Natural killer cell treated with Interleukin-12 subunit alpha and Interleukin-12 subunit beta and Interleukin-15 and Interleukin-18, amount 100 ng/mL, for 72 hours (primary cell): ENCODE measurements at places on chromosomes 6 and 20. TPM values are rescaled to one million over a fixed set of nuclear protein-coding genes. Genes with fewer than 3 reads are reported as not detected.

GRCh38 chr6:41371461-41371991, 36.1 kb downstream of the NCR2 start:
- H3K36me3 ChIP-seq: no peaks in the 10 kb centered on the region
- peaks cover 46% of the 10 kb centered on the region for H3K27me3 ChIP-seq
- peak overlapping the region; percentile 79 for H3K4me3 ChIP-seq

DNA sequence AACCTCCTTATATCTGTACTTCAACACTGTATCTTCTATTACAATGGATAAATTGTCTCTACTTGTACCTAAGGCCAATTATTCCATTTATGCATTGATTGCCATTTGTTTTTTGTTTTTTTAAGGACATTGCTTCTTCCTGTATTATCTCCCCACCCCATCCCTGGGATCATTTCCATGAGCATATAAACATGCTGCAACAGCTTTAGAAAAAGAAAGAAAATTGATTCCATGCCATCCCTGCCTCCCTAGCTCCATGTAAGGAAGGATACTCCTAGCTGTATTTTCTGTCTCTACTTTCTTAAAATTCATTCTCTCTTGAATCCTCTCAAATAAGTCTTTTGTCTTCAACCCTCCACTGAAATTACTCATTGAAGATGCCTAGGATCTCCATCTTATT, 101.8 kb upstream of the SIM1 start:
- no peak overlapping the region for H3K4me3 ChIP-seq
- H3K27me3 ChIP-seq: no peaks in the 10 kb centered on the region
- peaks cover 7% of the 10 kb centered on the region for H3K4me1 ChIP-seq
- no peak overlapping the region for H3K27ac ChIP-seq

GRCh38 chr6:164164876-164165275, 750.4 kb downstream of the QKI start:
- no peaks in the 10 kb centered on the region for H3K27me3 ChIP-seq
- no peaks in the 10 kb centered on the region for H3K36me3 ChIP-seq
- H3K4me1 ChIP-seq: no peaks in the 10 kb centered on the region
- H3K4me3 ChIP-seq: no peak overlapping the region

DNA sequence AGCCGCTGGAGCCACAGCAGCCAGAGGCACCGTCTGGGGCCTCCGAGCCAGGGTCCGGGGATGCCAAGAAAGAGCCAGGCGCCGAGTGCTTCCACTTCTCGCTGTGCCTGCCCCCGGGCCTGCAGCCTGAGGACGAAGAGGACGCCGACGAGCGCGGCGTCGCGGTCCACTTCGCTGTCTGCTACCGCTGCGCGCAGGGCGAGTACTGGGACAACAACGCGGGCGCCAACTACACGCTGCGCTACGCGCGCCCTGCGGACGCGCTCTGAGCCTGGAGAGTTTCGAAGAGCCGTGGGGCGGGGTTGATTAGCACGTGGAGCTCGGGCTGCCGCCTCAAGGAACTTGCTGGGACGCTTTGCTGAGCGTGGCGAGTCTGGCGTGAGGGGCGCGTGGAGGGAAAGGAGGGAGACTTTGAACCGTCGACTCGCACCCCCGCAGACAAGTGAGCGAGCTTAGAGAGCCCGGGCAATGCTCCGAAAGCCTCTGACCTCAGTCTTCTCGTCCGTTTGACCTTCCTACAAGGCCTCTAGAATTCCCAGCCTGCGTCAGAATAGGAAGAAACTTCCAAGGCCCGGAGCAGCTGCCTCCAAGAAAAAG, 1.3 kb downstream of the PPP1R3G start:
- no peaks in the 10 kb centered on the region for H3K4me1 ChIP-seq
- no peak overlapping the region for H3K27ac ChIP-seq
- DNase-seq: no peak
- H3K27me3 ChIP-seq: peaks cover 31% of the 10 kb centered on the region

- no peak overlapping the region for H3K27ac ChIP-seq
- no peaks in the 10 kb centered on the region for H3K4me1 ChIP-seq
- H3K4me3 ChIP-seq: no peak overlapping the region
- DNase-seq: no peak
Measured at GRCh38 chr6:168413856-168414255, 27.1 kb upstream of the SMOC2 start.

- DNase-seq: no peak
- H3K36me3 ChIP-seq: peaks cover 8% of the 10 kb centered on the region
- peaks cover 48% of the 10 kb centered on the region for H3K4me1 ChIP-seq
- H3K4me3 ChIP-seq: peak overlapping the region; percentile 22
- peak overlapping the region; percentile 57 for H3K27ac ChIP-seq
- no peaks in the 10 kb centered on the region for H3K27me3 ChIP-seq
Measured at GRCh38 chr6:16621002-16621401, 140.3 kb downstream of the ATXN1 start.

DNA sequence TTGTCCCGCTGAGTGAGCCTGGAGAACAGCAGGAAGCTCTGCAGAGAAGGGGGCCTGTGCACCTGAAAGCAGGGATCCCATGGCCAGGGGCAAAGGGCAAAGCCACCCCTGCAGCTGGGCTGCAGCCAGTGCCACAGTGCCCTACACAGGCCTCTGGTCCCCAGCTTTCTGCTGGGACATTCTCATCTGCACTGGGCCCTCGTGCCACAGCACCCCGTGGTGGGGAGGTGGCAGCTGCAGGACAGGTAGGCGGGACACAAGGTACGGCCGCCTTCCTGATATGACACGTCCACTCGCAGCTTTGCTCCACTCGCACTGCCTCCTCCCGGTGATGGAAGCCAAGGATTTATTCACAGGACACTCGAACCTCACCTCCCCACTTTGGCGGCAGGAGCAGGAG, 27.2 kb downstream of the INSM1 start:
- no peak overlapping the region for H3K4me3 ChIP-seq
- no peak overlapping the region for H3K27ac ChIP-seq
- no peaks in the 10 kb centered on the region for H3K36me3 ChIP-seq
- no peak for DNase-seq

GRCh38 chr20:15618110-15618509, 955.1 kb downstream of the KIF16B start:
- H3K27ac ChIP-seq: no peak overlapping the region
- DNase-seq: no peak
- no peaks in the 10 kb centered on the region for H3K27me3 ChIP-seq
- no peaks in the 10 kb centered on the region for H3K36me3 ChIP-seq
- H3K4me3 ChIP-seq: no peak overlapping the region

- H3K27ac ChIP-seq: no peak overlapping the region
- H3K27me3 ChIP-seq: peaks cover 8% of the 10 kb centered on the region
- no peak overlapping the region for H3K4me3 ChIP-seq
- no peaks in the 10 kb centered on the region for H3K36me3 ChIP-seq
Measured at GRCh38 chr20:5484926-5485325, 168.2 kb upstream of the PROKR2 start.

GRCh38 chr6:46098678-46099077, 31.1 kb upstream of the ENPP4 start:
- DNase-seq: no peak
- H3K27ac ChIP-seq: no peak overlapping the region
- no peaks in the 10 kb centered on the region for H3K27me3 ChIP-seq
- H3K4me3 ChIP-seq: no peak overlapping the region
- peaks cover 5% of the 10 kb centered on the region for H3K4me1 ChIP-seq

DNA sequence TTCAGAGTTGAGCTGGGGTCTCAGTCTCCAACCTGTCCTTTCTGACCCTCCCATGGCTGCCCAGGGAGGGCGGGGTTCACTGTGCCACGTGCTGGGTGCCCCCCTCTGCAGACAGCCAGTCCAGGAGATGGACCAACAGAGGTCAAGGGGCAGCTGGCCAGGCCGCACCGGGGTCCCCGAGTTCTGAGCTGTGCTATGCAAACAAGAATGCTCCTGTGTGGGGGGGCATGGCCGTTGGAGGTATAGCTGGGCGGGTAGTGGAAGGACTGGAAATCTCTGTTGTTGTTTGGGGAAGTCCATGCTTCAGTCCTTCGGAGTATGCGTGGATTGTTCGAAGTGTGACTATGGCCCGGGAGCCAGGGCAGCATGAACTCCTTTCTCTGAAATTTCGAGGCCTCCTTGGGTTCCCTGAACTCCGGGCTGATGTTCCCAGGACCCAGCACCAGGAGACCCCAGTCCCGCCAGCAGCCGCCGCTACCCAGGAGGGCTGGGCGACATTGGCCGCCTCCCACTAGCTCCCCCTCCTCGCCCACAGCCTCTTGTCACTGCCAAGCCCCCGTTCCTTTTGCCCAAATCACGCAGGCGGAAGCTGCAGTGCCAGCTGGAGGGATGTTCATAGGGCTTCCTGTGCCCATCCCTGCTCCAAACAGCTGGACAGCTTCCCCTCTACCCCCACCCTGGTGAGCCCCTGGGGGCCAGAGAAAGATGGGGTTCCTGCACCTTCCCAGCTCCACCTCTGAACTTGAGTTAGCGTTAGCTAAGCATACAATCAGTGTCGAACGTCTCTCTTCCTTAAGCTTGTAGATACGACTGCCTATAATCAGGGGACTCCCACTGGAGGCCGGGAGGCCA, 126.6 kb downstream of the TAF4 start:
- DNase-seq: no peak
- peaks cover 7% of the 10 kb centered on the region for H3K4me1 ChIP-seq
- H3K4me3 ChIP-seq: no peak overlapping the region
- no peaks in the 10 kb centered on the region for H3K27me3 ChIP-seq

- no peak for DNase-seq
- H3K36me3 ChIP-seq: no peaks in the 10 kb centered on the region
- no peak overlapping the region for H3K27ac ChIP-seq
Measured at GRCh38 chr6:72856801-72857200, 234.9 kb downstream of the KCNQ5 start.

GRCh38 chr6:140537834-140538705, 1163.6 kb upstream of the CITED2 start:
- no peaks in the 10 kb centered on the region for H3K36me3 ChIP-seq
- H3K4me1 ChIP-seq: no peaks in the 10 kb centered on the region
- H3K27me3 ChIP-seq: no peaks in the 10 kb centered on the region
- no peak for DNase-seq
- no peak overlapping the region for H3K27ac ChIP-seq
- no peak overlapping the region for H3K4me3 ChIP-seq

- peak; percentile 32 for DNase-seq
- no peaks in the 10 kb centered on the region for H3K27me3 ChIP-seq
- no peak overlapping the region for H3K27ac ChIP-seq
Measured at GRCh38 chr6:37679539-37680476, 17.9 kb downstream of the MDGA1 start.

DNA sequence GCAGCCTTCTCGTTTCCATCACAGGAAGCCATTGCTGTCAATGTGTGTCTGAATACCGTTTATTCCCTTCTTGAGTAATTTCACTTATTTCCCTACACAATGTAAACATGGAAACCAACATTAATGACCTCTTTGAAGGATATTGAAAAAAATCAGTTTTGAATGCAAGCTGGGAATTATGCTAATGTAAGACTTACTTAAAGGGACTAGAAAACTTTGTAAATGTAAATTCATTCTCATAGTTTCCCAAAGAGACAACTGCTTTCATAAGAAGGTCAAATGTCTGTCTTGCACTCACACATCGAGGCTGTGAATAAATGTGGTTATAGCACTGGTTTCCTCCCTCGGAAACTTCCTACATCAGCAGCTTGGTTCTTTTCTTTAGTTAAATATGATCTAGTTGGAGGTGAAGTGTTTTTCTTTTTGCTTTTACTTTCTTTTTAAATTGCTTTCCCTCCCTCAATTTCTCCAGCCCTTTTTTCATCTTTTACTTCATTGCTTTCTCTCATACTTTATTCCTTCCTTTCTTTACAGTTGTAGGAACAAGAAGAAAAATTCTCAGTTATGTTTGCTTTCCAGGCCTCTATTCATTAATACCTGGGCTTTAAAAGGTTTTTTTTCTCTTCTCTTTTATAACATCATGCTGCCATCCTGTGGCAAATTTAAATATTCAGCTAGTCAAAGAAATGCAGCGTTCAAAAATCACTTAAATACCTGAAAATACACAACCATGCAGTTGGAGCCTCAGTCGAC, 108.3 kb downstream of the TNFAIP3 start:
- H3K36me3 ChIP-seq: peaks cover 9% of the 10 kb centered on the region
- peaks cover 55% of the 10 kb centered on the region for H3K4me1 ChIP-seq
- H3K27ac ChIP-seq: peak overlapping the region; percentile 80
- H3K27me3 ChIP-seq: no peaks in the 10 kb centered on the region
- peak overlapping the region; percentile 73 for H3K4me3 ChIP-seq

DNA sequence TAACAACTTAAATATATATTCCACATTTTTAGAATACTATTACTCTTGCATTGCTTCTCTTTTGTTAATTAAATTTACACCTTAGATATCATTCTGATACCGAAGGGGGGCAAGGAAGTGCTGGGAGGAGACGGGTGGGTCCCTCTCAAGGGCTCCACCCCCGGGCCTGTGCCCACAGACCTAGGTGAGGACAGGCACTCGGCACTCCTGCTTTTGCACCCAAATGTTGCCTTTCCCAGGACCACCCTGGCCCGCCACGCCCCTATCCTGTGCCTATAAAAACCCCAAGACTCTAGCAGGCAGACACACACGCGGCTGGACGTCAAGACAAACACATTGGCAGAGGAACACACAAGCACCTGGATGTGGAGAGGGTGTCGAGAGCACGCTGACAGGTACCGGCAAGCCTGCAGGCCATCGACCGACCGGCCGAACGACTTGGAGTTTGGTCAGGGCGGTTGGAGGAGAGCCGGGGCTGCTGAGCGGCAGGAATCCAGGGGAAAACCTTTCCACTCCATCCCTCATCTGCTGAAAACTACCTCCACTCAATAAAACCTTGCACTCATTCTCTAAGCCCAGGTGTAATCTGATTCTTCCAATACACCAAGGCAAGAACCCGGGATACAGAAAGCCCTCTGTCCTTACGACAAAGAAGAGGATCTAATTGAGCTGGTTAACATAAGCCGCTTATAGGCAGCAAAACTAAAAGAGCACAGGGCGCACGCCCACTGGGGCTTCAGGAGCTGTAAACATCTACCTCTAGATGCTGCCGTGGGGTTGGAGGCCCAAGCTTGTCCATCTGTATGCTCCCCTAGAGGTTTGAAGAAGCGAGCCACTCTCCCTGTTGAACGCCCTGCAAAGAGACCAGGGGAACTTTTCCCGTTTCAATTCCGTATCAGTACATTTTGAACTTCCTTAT, 197.4 kb upstream of the PRSS16 start:
- H3K27ac ChIP-seq: no peak overlapping the region
- H3K36me3 ChIP-seq: no peaks in the 10 kb centered on the region
- no peak for DNase-seq
- peaks cover 11% of the 10 kb centered on the region for H3K27me3 ChIP-seq

DNA sequence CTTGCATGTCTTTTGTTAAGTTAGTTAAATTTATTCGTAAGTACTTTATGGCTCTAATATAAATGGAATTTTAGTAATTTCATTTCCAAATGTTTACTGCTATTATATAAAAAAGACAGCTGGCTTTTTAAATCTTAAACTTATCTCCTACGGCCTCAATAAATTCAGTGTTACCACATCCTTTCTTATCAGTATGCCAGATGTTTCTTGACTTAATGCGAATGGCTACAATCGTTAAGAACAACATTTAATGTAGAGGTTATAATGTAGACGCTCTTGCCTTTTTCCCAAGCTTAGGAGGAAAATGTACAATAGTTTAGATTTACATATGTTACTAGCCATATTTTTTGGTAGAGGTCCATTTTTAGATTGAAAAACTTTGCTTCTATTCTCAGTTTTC, 659.4 kb downstream of the TENT5A start:
- no peaks in the 10 kb centered on the region for H3K27me3 ChIP-seq
- H3K27ac ChIP-seq: no peak overlapping the region
- H3K36me3 ChIP-seq: no peaks in the 10 kb centered on the region
- no peak overlapping the region for H3K4me3 ChIP-seq
- DNase-seq: no peak

EDN3 gene
- not detected for total RNA-seq

ZFP57 gene
- 5.2 TPM for total RNA-seq

PROKR2 gene
- total RNA-seq: not detected

CASP8AP2 gene
- total RNA-seq: 20.3 TPM

ECT2L gene
- total RNA-seq: not detected

DNAH8 gene
- 0.12 TPM for total RNA-seq

TFAP2D gene
- not detected for total RNA-seq

PLEKHG1 gene
- 0.29 TPM for total RNA-seq

HLA-DRB5 gene
- total RNA-seq: 53.6 TPM

PDYN gene
- total RNA-seq: not detected

PHF3 gene
- 48.9 TPM for total RNA-seq
